ENCODE measurements at places on chromosomes 1 and 21. TPM values are rescaled to one million over a fixed set of nuclear protein-coding genes. Genes with fewer than 3 reads are reported as not detected.

SHE gene
- 1.1 TPM for total RNA-seq

- no peak for DNase-seq
These were observed 85.2 kb downstream of the GPR88 start for GRCh38 chr1:100622966-100623762.

- DNase-seq = no peak
These were observed 43.7 kb upstream of the LRRC7 start for GRCh38 chr1:69524015-69524414.

PARP1 gene
- total RNA-seq = 376 TPM

DNA sequence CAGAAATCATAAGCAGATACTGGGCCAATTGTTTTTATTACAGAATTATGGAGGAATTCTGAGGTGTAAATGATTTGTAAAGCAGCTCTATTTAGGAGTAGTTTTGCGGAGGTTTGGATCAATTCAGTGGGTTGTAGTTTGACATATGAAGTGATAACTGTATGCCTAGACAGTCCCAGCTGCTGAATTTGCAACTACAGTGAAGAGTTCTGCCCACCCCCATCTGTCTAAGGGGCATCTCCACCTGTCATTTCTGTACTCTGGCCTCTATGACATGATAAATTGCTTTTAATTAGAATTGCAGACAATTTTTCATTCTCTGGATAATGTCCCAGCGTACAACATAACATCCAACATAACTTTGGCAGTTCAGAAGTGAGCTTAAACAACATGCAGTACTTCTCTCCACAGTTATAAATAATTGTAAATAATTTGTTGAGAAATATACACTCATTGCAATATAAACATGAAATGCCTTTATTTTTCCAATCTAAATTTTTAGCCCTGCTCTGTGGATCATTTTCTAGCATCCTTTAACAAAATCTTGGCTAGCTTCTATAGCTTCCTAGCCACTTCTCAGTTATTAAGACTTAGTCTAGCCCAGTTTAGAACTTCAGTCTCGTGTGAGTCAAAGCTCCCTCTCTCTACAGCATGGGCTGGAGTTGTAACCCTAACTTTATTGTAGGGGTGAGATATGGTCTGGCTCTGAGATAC, 52.3 kb downstream of the PDE4B start:
- DNase-seq = no peak
